ENCODE measurements at places on chromosomes 11 and 22. TPM values are rescaled to one million over a fixed set of nuclear protein-coding genes. Genes with fewer than 3 reads are reported as not detected.

GRCh38 chr11:64726867-64727530 lies 4.0 kb upstream of the NRXN2 start:
- H3K36me3 ChIP-seq: no peaks in the 10 kb centered on the region
- no peak overlapping the region for H3K27ac ChIP-seq
- peaks cover 25% of the 10 kb centered on the region for H3K4me1 ChIP-seq
- no peak for DNase-seq
- no peak overlapping the region for H3K4me3 ChIP-seq

- DNase-seq: no peak
- no peak overlapping the region for H3K27ac ChIP-seq
- H3K36me3 ChIP-seq: no peaks in the 10 kb centered on the region
These were observed 2.8 kb downstream of the CORO1B start for GRCh38 chr11:67440229-67441097.

DNA sequence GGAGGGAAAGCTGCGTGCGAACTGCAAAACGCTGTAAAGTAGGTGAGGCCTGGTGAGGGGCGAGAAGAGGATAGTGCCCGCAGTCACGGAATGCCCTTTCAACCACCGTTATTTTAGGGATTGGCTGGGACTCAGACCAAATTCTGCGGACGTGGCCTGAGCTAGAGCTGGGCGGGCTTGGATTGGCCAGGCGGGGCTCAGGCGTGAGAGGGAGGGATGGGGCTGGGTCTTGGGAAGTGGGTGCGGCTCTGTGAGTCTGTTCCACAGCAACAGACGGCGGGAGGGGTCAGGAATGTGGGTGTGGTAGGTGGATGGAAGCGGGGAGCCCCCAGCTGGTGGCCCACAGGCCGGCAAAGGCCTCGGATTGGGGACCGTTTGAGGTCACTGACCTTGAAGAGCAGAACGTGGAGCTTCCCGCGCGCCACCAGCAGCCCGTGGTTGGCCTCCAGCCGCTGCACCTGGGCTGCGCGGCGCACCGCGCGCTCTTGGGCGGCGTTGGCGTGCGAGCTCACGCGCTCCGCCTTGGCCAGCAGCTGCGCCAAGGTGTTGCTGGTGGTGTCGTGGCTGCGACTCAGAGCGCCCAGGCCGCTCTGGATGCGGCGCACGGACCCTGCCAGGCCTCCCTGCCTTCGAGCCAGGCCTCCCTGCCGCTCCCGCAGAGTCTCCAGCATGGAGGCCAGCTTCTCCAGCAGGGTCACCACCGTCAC lies 444 bp downstream of the CAVIN3 start:
- peak; percentile 80 for DNase-seq
- H3K4me3 ChIP-seq: peak overlapping the region; percentile 42
- H3K27ac ChIP-seq: peak overlapping the region; percentile 63
- H3K27me3 ChIP-seq: no peaks in the 10 kb centered on the region
- peaks cover 38% of the 10 kb centered on the region for H3K4me1 ChIP-seq

GRCh38 chr22:29308148-29308790 lies 1.8 kb downstream of the GAS2L1 start:
- H3K4me3 ChIP-seq: no peak overlapping the region
- H3K4me1 ChIP-seq: peaks cover 13% of the 10 kb centered on the region
- no peaks in the 10 kb centered on the region for H3K36me3 ChIP-seq
- peaks cover 27% of the 10 kb centered on the region for H3K27me3 ChIP-seq

DNA sequence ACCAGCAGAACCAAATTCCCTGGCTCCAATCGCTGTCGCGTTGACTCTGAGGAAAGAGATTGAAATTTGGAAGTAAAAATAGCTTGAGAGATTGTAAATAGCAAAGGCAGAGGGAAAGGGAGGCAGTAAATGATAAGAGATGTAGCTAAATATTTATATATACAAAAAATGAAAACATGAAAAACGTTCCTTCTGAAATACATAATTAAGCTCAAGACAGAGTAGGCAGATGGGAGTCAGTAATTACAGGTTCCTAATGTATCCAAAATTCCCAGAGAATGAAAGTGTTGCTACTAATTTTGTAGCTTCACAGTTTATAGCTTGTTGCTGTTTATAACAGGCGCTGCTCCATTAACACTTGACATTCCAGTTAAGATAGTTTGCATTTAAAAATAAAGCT lies 648.7 kb downstream of the KCNA4 start:
- no peaks in the 10 kb centered on the region for H3K4me1 ChIP-seq
- H3K4me3 ChIP-seq: no peak overlapping the region
- no peak overlapping the region for H3K27ac ChIP-seq

DNA sequence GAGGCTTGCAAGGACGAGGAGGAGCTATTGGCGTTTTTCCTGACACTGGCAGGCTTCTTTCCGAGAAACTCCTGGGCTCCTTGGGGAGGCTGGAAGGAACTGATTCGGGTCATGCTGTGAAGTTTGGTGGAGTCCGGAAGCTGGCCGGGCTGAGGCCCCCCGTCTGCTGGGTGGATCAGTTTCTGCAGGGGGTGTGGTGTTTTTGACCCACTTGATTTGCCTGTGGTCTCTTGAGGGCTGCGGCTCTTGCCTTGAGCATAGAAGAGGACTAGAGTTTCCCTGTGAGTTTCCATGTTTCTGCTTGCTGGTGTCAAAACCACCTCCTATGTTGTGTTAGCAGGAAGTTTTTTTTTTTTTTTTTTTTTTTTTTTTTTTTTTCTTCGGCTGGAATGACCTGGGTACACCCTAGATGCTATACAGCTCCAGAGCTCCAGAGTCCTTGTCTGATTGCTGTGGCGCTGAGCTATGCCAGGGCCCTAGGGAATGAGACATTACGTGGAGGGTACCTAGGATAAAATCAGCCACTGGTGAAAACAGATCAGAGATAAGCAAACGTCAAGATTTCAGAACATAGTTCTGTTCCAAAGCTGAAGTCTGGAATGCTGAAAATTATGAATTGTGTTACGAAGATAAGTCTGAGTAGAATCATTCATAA lies 728 bp downstream of the TBC1D22A start:
- peaks cover 14% of the 10 kb centered on the region for H3K4me1 ChIP-seq
- no peak overlapping the region for H3K27ac ChIP-seq
- peak overlapping the region; percentile 96 for H3K4me3 ChIP-seq
- no peaks in the 10 kb centered on the region for H3K36me3 ChIP-seq
- DNase-seq: no peak

DNA sequence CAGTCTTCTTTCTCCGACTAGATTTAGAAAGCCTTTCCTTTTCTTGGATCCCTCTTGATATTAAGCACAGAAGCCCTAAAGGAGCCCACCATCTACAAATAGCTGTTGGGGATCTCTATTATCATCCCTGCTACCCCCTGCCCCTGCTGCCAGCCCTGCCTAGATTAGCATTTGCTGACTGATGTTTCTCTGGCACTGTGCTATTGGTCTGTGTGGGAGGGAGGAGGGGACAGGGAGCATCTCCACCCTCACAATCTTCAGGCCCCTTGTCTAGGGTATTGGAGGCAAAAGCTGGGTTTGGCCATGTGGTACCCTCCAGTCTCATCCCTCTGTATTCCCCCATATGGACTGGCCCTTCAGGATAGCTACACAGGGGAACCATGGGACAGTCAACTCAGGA lies 6.2 kb downstream of the USH1C start:
- DNase-seq: no peak
- no peaks in the 10 kb centered on the region for H3K4me1 ChIP-seq
- no peaks in the 10 kb centered on the region for H3K36me3 ChIP-seq

DNA sequence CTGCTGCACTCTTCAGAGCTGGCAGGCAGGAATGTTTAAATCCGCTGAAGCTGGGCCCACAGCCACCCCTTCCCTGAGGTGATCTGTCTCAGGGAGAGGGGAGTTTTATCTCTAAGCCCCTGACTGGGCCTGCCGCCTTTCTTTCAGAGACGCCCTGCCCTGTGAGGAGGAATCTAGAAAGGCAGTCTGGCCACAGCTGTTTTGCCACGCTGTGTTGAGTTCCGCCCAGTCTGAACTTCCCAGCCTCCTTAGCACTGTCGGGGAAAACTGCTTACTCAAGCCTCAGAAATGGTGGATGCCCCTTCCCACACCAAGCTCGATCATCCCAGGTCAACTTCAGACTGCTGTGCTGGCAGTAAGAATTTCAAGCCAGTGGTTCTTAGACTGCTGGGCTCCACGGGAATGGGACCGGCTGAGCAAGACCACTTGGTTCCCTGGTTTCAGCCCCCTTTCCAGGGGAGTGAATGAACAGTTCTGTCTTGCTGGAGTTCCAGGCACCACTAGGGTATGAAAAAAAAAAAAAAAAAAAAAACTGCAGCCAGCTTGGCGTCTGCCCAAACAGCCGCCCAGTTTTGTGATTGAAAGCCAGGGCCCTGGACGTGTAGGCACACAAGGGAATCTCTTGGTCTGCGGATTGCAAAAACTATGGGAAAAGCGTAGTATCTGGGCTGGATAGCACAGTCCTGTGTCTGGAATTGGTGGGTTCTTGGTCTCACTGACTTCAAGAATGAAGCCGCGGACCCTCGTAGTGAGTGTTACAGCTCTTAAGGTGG lies 127.4 kb downstream of the SPON1 start:
- no peaks in the 10 kb centered on the region for H3K4me1 ChIP-seq
- no peak for DNase-seq
- H3K27me3 ChIP-seq: no peaks in the 10 kb centered on the region
- no peak overlapping the region for H3K27ac ChIP-seq
- H3K4me3 ChIP-seq: no peak overlapping the region
- H3K36me3 ChIP-seq: no peaks in the 10 kb centered on the region

GRCh38 chr11:71396548-71397123 lies 51.6 kb downstream of the DHCR7 start:
- peaks cover 13% of the 10 kb centered on the region for H3K27me3 ChIP-seq
- H3K4me1 ChIP-seq: peaks cover 4% of the 10 kb centered on the region
- H3K36me3 ChIP-seq: no peaks in the 10 kb centered on the region
- no peak overlapping the region for H3K4me3 ChIP-seq

DNA sequence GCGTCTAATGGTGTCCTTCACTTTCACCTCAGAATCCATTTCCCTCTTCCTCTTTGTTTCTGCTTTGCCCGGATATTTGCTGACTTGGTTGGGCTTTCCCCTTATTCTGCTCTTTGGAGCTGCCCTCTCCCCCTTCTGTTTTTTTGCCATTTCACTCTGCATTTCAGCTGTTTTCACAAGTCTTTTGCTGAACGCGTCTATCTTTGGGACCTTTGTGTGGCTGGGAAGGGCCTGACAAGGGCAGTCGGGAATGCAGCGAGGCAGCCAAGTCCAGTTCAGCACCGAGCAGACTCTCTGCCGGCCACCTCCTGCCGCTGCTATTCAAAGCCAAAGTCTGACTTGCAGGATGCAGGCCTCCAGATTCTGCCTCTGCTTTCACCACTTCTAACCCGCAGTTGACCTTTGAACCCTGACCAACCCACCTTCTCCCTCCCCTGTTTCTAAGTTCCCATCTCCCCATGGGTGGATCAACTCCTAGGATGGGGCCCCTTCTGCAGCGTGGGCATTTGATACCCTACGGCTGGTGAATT lies 38.2 kb downstream of the FEZ1 start:
- DNase-seq: no peak
- H3K4me1 ChIP-seq: peaks cover 4% of the 10 kb centered on the region
- no peak overlapping the region for H3K27ac ChIP-seq
- H3K27me3 ChIP-seq: no peaks in the 10 kb centered on the region
- no peak overlapping the region for H3K4me3 ChIP-seq

GRCh38 chr22:47474464-47474863 lies 712.0 kb downstream of the TBC1D22A start:
- no peak for DNase-seq
- H3K4me3 ChIP-seq: no peak overlapping the region
- no peaks in the 10 kb centered on the region for H3K4me1 ChIP-seq
- H3K27ac ChIP-seq: no peak overlapping the region
- H3K27me3 ChIP-seq: no peaks in the 10 kb centered on the region

DNA sequence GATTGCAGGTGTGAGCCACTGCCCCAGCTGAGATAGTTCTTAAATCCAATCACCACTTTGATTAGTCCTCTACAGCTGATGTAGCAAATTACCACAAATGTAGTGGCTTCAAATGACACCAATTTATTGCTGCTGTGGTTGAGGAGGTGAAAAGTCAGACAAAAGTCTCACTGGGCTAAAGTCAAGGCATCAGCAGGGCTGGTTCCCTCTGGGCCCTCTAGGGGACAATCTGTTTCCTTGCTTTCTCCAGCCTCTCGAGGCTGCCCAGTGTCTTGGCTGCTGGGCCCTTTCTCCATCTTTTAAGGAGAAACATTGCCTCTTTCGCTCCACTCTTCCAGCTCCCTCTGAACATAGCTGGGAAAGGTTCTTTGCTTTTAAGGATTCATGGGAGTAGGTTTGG lies 50.5 kb upstream of the SHANK2 start:
- no peak for DNase-seq
- no peaks in the 10 kb centered on the region for H3K27me3 ChIP-seq
- no peak overlapping the region for H3K4me3 ChIP-seq
- H3K36me3 ChIP-seq: no peaks in the 10 kb centered on the region

GRCh38 chr11:110249766-110250165 lies 46.6 kb downstream of the RDX start:
- no peak overlapping the region for H3K27ac ChIP-seq
- no peak for DNase-seq
- H3K27me3 ChIP-seq: no peaks in the 10 kb centered on the region
- H3K36me3 ChIP-seq: peaks cover 23% of the 10 kb centered on the region
- H3K4me3 ChIP-seq: no peak overlapping the region

DNA sequence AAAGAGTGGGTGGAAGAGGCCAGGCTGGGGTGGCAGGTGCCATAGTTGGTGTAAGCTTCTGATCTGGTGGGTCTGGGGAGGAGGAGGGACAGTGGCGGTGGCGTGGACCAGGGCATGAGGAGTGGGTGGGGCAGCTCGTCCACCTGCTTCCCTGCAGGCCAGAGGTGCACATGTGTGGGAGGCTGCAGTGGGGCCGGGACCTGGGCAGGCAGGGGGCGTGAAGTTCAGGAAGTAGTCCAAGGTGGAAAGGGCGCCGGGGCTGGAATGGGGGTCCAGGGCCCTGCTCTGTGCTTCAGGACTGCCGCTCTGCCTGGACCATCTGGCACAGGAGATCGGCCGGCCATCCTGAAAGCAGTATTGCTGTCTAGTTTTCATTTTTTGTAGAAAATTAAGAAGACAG lies 15.9 kb downstream of the RIBC2 start:
- no peak overlapping the region for H3K4me3 ChIP-seq
- no peaks in the 10 kb centered on the region for H3K36me3 ChIP-seq
- H3K27me3 ChIP-seq: no peaks in the 10 kb centered on the region
- no peaks in the 10 kb centered on the region for H3K4me1 ChIP-seq

GRCh38 chr11:73555615-73556014 lies 42.3 kb downstream of the FAM168A start:
- H3K36me3 ChIP-seq: no peaks in the 10 kb centered on the region
- H3K4me3 ChIP-seq: no peak overlapping the region
- DNase-seq: no peak
- H3K27me3 ChIP-seq: no peaks in the 10 kb centered on the region
- H3K4me1 ChIP-seq: peaks cover 16% of the 10 kb centered on the region

GRCh38 chr11:45239733-45240132 lies 46.4 kb downstream of the SYT13 start:
- H3K27ac ChIP-seq: no peak overlapping the region
- no peaks in the 10 kb centered on the region for H3K36me3 ChIP-seq
- no peaks in the 10 kb centered on the region for H3K27me3 ChIP-seq
- DNase-seq: no peak
- no peak overlapping the region for H3K4me3 ChIP-seq

Gene FREY1
- 0.99 TPM for total RNA-seq

Gene OR52E2
- total RNA-seq: not detected

Gene DEFB131B
- not detected for total RNA-seq

Gene SLC25A45
- total RNA-seq: 0.47 TPM

Gene OR52I1
- not detected for total RNA-seq

Gene FTH1
- 649 TPM for total RNA-seq

Gene PTPRCAP
- total RNA-seq: not detected

Gene GPHA2
- total RNA-seq: not detected

Gene ART1
- total RNA-seq: not detected

All from neural progenitor cell (in vitro differentiated cells).